Endodermal cell (in vitro differentiated cells): ENCODE measurements at places on chromosomes 2 and 18. TPM values are rescaled to one million over a fixed set of nuclear protein-coding genes. Genes with fewer than 3 reads are reported as not detected.
A peak's percentile ranks its signal among the peaks of the same experiment; 100 is the strongest.

DNA sequence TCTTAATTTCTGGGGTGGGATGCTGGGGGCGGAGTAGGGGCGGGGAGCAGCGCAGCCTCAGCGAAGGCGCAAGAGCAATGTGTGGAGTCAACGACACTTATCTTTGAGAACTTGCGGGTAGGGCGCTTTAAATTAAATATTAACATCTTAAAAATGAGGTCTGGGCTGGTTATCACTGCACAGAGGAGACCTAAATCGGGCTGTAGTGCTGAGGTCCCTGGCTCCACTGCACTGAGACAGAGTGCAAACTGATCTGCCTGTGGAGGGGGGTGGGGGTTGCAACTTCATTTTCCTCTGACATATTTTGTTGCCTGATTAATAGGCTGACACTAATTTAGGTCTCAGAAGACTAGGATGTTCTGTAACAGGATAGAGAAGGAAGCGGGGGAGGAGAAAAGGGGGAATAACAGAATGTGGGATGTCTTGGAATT, 253.0 kb upstream of the FANCL start:
- no peaks in the 10 kb centered on the region for H3K36me3 ChIP-seq
- no peak overlapping the region for H3K4me3 ChIP-seq
- no peak overlapping the region for H3K27ac ChIP-seq

GRCh38 chr18:33854827-33855139, 276.8 kb downstream of the ASXL3 start:
- H3K4me1 ChIP-seq, result no peaks in the 10 kb centered on the region
- H3K36me3 ChIP-seq, result no peaks in the 10 kb centered on the region
- no peak overlapping the region for H3K4me3 ChIP-seq
- DNase-seq, result no peak
- no peak overlapping the region for H3K27ac ChIP-seq

DNA sequence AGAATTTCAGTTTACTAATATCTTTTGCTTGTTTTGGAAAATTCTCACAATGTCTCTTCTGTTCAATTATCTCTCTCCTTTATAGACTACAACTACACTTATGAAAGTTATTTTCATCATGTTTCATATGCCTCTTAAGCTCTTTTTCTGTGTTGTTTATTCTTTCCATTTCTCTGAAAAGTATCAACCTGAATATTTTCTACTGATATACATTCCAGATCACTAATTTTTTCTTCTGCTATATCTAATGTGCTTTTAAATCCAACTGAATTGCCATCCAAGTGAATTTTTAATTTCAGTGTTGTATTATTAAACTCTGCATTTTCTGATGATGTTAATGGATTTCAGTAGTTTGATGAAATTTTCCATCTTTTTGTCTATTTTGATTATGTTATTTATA, 301.3 kb downstream of the HRH4 start:
- H3K27ac ChIP-seq, result no peak overlapping the region
- H3K4me3 ChIP-seq, result no peak overlapping the region
- H3K36me3 ChIP-seq, result no peaks in the 10 kb centered on the region
- DNase-seq, result no peak

DNA sequence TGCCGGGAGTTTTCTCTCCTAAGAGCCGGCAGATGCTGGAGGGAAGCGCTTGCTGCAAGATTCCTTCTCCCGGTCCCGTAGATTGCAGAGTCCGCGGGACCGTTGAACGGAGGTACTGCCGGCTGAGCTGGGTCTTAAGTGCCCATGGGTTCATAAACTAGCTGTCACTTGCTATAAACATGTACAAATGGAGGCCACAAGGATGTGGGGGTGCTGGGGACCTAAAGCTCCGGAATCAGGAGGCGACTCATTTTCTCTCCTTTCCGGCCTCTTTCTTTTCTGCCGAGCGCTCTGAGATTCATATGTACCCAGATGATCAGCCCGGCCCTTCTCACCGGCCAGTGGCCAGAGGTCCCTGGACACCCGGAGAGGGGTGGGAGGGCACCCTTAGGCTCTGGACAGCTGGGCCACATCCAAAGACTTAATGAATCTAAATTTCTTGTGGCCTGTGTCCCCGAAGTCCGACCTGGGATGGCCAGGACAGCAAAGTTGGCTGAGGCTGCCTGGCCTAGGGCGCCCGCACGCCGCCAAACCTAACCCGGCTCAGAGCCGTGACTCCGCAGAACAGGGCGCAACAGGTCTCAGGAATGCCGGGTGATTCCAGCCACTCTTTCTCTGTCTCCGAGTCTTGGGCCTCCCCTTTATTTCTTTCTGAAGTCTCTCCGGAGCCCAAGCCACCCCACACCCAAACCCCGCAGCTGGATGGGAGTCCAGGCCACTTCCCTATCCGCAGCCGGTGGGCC, 2.4 kb upstream of the PAX3 start:
- H3K27me3 ChIP-seq, result peaks cover 100% of the 10 kb centered on the region
- DNase-seq, result peak; percentile 80

- no peaks in the 10 kb centered on the region for H3K27me3 ChIP-seq
- DNase-seq, result no peak
- no peaks in the 10 kb centered on the region for H3K36me3 ChIP-seq
- no peaks in the 10 kb centered on the region for H3K4me1 ChIP-seq
- no peak overlapping the region for H3K4me3 ChIP-seq
These were observed 78.3 kb downstream of the SKA1 start for GRCh38 chr18:50453014-50453680.

DNA sequence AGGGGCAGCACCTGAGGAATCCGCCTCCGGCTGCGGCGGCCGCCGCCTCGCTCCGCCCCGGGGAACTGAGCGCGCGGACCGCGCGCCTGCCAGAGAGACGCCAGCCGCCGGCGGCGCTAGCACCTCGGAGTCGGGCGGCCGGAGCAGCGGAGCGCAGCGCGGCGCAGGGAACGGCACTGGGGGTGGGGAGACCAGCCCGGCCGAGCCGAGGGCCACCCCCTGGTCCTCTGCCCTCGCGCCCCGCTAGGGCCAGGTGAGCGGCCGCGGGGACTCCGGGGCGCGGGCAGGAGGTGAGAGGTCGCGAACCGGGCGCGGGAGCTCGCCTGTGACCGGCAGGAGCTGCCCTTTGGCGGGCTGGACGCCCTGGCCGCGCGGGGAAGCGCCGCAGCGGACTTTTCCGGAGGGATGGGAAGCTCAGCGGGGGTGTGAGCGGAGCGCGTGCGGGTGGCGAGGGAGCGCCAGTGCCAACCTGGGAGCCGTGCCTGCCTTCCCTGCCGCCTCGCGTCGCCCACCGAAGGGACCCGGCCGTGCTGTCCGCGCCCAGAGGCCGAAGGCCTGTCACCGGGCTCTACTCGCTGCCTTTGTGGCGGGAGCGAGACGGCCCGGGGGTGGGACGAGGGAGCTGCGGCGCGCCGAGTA, at the start of gene GREB1L:
TSS of gene GREB1L (plus strand) at position 92 of the 639 bp plus-strand sequence. CDS start 141,287 bp downstream, outside the sequence.
- peak within 1 kb of the TSS; percentile 81 for H3K4me3 ChIP-seq
- peak; percentile 89 for DNase-seq
- H3K4me1 ChIP-seq, result no peaks in the 10 kb centered on the region

GRCh38 chr18:34495506-34495905, 214.6 kb upstream of the DTNA start:
- H3K27me3 ChIP-seq, result no peaks in the 10 kb centered on the region
- H3K4me1 ChIP-seq, result no peaks in the 10 kb centered on the region
- no peak for DNase-seq
- H3K4me3 ChIP-seq, result peak overlapping the region; percentile 84

DNA sequence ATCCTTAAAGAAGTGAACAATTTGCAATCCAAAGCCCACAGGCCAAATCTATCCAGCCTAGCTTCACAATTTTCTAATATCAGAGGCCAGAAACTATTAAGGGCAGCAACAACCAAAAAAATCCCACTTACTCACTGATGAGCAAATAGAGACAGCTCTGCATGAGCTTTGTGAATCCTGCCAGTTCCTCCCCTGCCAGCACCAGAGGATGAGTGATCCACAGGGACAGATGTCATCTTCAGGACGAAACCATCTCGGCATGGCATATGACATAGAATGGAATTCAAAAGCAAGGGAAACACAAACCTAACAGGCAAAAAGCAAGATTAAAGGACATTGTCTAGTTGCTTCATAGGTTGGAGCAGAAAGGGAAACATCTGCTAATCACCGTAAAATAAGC, 2.2 kb upstream of the DSC2 start:
- no peaks in the 10 kb centered on the region for H3K4me1 ChIP-seq
- no peak overlapping the region for H3K27ac ChIP-seq
- no peaks in the 10 kb centered on the region for H3K27me3 ChIP-seq
- H3K4me3 ChIP-seq, result no peak overlapping the region
- no peak for DNase-seq

GRCh38 chr2:50098242-50098641, 933.7 kb downstream of the NRXN1 start:
- peaks cover 36% of the 10 kb centered on the region for H3K27me3 ChIP-seq
- H3K4me3 ChIP-seq, result no peak overlapping the region
- peak; percentile 48 for DNase-seq
- H3K4me1 ChIP-seq, result no peaks in the 10 kb centered on the region

DNA sequence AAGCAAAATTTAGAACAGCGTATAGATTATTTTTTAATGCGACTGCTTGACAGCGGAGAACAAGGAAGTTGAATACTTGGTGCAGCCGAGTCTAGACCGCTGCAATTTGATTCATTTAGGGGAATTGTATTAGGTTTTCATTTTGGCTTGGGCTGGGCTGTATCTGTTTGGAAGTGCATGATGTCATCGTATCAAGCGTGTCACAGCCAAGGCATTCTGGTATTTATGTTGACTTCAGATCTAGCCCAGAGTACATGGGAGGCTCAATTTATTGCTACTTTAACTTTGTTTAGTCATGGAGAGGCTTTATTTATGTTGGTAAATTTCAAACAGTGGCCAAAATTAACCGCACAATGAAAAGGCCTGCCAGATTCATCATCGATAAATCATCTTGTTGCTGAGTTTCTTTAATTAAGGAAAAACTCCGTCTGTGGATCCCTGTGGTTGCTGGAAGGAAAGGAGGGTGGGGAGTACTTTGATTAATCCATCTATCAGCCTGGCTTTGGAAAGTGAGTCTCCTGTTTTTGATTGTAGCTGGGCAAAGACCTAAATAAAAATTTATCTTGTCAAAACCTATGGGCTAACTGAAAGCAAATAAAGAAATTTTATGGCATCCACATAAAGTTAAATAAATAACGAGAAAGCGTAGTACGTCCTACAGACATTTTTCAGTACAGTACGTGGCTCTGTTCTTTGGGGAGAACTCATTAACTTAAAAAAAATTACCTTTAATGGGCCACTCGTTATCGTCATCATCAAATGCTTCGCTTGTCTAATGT, 230.4 kb upstream of the SPRED2 start:
- H3K4me3 ChIP-seq, result no peak overlapping the region
- H3K36me3 ChIP-seq, result no peaks in the 10 kb centered on the region
- no peak overlapping the region for H3K27ac ChIP-seq
- H3K27me3 ChIP-seq, result peaks cover 15% of the 10 kb centered on the region
- no peaks in the 10 kb centered on the region for H3K4me1 ChIP-seq

DNA sequence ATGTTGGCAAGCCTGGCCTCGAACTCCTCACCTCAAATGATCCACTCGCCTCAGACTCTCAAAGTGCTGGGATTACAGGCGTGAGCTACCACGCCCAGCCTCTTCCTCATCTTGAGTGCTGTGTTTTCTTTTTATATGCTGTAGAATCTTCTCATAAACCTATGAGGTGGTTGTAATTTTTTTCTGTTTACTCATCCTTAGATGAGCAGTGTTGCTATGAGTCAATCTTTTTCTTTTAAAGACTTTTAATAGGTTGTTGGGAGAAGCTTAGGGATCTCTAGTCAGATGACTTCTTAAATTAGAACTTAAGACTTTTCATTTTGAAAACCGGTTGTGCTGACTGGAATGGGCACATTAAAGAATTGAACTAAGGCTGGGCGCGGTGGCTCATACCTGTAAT, 8.7 kb upstream of the AAK1 start:
- no peaks in the 10 kb centered on the region for H3K36me3 ChIP-seq
- no peak for DNase-seq
- H3K4me3 ChIP-seq, result no peak overlapping the region
- H3K27me3 ChIP-seq, result no peaks in the 10 kb centered on the region

DNA sequence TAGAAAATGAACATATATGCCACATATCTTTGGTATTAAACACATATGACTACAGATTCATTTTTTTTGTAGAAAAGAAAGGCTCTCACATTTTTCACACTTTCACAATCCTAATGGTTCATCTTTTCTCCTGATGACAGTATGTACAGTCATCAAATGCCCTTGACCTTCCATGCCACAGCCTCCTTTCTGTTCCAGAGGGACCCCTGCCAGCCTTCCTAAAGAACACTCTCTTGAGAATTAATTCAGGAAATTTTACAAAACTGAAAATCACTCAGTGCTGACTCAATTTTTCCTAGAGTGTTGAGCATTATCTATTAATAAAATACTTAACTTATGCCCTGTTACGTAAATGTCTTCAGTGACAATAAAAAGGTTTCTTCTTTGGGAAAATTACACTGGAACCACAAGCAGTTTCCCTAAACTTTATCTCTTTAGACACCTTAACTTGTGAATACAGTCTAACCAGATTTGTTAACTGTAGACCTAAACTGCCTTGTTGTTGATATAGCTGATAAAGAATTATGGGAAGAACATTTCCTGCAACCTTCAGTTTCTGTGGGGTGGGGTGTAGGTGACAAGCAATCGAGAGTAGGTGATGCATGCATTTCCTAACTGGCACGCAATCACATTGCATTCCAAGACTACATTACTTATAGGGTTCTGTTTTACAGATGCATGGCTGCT, 15.3 kb upstream of the ACOXL start:
- H3K27ac ChIP-seq, result no peak overlapping the region
- H3K27me3 ChIP-seq, result no peaks in the 10 kb centered on the region
- H3K36me3 ChIP-seq, result no peaks in the 10 kb centered on the region
- no peaks in the 10 kb centered on the region for H3K4me1 ChIP-seq
- H3K4me3 ChIP-seq, result no peak overlapping the region

GRCh38 chr2:235195921-235196320, 244.1 kb downstream of the SH3BP4 start:
- no peaks in the 10 kb centered on the region for H3K27me3 ChIP-seq
- no peak for DNase-seq
- H3K36me3 ChIP-seq, result no peaks in the 10 kb centered on the region
- H3K4me1 ChIP-seq, result no peaks in the 10 kb centered on the region

DNA sequence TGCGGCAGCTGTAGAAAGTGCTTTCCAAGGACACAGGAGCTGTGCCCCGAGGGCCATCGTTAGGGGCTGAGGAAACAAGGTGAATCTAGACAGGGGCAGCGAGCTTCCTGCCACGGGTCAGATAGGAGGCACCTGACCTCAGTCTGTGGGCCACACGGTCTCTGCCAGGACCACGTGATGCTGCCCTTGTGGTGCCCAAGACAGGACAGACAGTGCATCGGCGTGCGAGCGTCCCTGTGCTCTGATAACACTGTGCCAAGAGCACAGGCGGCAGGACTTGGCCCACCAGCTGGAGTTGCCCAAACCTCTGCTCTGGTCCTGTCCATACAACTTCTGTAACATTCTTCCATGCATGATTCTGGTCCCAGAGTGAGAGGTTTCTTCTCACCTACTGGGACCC, 225.4 kb downstream of the TWIST2 start:
- no peaks in the 10 kb centered on the region for H3K27me3 ChIP-seq
- no peak overlapping the region for H3K4me3 ChIP-seq
- peaks cover 9% of the 10 kb centered on the region for H3K36me3 ChIP-seq
- H3K4me1 ChIP-seq, result no peaks in the 10 kb centered on the region
- DNase-seq, result no peak

GRCh38 chr18:54961868-54962267, 2.6 kb upstream of the CCDC68 start:
- H3K36me3 ChIP-seq, result no peaks in the 10 kb centered on the region
- no peaks in the 10 kb centered on the region for H3K4me1 ChIP-seq
- no peak for DNase-seq
- H3K27ac ChIP-seq, result no peak overlapping the region

Gene IL18RAP
- not detected in 2 replicates for total RNA-seq
